Fibroblast of villous mesenchyme (primary cell): ENCODE measurements at places on chromosomes 12 and 14. TPM values are rescaled to one million over a fixed set of nuclear protein-coding genes. Genes with fewer than 3 reads are reported as not detected.

GRCh38 chr14:104248203-104249055 is 110.0 kb downstream of the KIF26A start:
- DNase-seq: no peak

GRCh38 chr14:61887628-61888027 is 125.4 kb downstream of the SNAPC1 start:
- DNase-seq: no peak

DNA sequence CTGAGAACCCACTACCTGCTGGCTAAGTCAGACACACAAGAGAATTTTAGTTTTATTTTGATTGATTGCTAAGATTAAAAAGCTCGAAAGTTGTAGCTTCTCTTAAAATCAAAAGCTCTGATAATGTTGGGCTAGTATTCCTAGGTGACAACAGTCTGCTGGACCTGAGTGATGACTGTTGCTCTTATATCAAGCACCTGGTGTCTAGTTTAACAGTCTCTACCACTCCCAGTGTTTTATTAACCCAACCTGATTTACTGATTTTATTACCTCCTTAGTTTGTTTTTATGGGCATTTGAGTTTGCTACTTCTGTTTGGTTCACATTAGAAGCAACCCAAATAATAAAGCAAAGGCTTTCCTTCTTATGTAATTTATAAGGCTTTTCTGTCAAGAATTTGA is 41.8 kb downstream of the ATP6V1D start:
- DNase-seq: no peak

The FMNL3 gene
- total RNA-seq: 22.5 and 28.7 TPM in 2 replicates

The PACS2 gene
- total RNA-seq: 35.0 and 50.3 TPM in 2 replicates

The ADCY4 gene
- 4.2 and 18.1 TPM in 2 replicates for total RNA-seq
